Stimulated activated CD8-positive, alpha-beta memory T cell treated with anti-CD3 and anti-CD28 coated beads, Interleukin-7, amount 100 ng/mL, for 48 hours (primary cell): ENCODE measurements at places on chromosomes 13 and 19.
A peak's percentile ranks its signal among the peaks of the same experiment; 100 is the strongest.

- DNase-seq = peak; percentile 42
Observed at GRCh38 chr19:19385896-19386869, 19.3 kb upstream of the GATAD2A start.

DNA sequence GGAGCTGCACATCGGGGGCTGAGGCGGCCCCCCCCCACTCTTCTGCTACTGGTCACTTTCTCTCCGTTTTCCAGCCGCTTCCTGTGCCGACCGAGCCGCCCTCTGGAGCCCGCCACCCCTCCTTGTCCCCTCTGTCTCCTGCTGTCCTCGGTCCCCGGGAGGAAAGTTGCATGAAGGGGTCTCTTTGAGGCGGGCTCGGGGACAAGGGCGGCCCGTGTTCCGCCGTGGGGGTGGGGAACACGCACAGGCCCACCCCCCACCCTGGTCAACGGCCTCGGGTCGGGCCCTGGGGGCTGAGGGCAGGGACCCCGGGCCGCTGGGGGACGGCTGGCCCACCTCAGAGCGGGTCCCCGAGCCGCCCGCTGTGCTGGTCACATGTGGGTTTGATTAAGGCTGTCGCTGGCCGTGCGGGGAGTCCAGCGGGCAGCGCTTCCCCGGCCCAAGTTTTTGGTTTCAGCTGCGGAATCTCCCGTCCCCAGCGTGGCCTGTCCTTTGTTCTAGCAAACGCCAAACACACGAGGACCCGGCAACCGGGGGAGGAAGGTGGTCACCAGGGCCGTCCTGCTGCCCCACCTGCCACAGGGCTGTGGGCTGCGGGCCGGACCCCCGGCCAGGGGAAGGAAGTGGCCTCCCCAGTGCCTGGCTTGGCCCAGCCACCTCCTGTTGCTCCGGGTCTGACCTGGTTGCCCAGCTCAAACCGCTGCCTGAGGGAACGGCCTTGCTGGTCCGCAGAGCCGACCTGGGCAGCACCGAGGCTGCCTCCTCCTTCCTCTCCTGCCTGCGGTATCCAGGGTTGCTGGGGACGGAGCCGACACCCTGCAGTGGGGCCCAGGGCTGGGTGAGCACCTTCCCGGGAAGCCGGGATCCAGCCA, 1.9 kb downstream of the EFNA2 start:
- DNase-seq = no peak

DNA sequence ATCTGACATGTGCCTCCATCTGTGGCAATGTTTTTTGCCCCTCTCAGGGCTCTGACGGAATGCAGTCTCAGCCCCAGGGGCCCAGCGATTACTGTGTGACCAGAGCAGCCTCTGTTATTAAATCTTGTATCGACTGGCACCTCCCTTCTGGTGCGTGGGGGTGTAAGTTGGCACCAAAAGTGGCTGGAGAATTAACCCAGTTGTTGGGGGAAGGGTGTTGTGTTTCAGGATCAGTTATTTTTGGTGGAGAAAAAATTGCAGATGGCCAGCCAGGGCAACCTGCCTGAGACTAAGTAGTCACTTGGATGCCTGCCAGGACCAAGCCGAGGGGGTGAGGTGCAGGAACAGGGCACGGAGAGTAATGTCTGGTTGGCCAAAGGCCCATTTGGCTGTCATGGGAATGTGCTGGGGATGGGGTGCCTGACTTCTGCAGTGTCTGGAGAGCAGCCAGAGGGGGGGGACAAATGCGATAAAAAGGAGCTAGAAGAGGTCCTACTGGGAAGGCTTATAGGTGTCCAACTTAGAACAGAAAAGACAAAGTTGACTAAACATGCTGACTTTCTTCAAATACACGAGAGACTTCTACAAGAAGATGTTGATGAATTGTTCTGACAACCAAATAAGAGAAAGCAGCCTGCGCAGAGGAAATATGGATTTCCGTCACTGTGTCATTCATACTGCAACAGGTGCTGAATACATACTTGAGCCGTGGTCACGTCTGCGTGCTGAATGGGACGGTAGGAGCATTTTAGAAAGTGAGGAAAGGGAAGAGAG, 69.8 kb downstream of the SIAH3 start:
- DNase-seq = no peak

- DNase-seq = no peak
Observed at GRCh38 chr19:3551792-3552095, 5.6 kb downstream of the MFSD12 start.

- no peak for DNase-seq
Observed at GRCh38 chr13:94914895-94915294, 202.6 kb upstream of the SOX21 start.

DNA sequence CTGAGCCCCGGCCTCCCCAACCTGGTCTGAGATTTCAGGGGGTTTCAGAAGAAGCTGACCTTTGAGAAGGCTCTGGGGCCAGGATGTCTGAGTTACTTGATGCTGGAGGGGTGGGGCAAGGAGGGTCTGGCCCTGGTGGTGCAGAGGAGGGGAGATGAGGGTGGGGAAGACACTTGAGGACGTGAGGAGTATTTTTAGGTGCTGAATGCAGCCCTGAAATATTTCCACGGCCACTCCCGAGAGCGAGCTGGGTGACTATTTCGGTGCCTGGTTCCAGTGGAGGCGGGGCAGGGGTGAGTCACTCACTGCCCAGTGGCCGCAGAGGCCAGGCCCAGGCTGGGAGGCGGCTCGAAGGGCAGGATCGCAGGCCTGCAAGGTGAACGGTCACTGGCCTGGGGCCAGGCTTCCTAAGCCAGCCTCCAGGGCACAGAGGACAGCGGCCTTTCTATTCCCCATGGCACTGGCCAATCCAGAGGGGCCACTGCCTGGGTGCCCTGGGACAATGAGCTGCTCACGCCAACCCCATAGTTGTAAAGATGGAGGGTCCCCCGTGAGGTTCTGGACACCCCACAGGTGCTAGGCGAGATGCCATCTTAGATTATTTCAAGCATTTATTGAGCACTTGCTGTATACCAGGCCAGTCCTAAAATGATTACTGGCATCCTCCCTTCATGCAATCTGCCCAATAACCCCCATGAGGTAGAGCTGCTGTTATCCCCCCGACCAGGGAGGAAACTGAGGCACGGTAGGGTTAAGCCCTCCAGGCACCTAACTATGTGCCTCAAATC, 19.7 kb upstream of the JUND start:
- no peak for DNase-seq

DNA sequence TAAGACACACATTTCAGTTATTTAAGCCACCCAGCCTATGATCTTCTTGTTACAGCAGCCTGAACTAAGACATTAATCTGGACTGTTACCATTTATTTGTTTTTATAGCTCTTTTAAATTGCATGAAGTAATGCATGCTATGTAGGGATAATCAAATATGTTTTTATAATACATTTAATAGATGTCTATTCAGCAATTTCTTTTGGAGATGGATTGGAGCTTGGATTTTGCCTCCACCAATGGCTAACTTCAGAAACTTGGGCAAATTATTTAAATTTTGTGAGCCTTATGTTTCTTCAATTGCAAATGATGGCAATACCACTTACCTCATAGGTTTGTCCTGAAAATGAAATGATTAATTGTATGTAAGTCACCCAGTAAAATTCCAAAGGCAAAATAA, 288.7 kb downstream of the GPC6 start:
- no peak for DNase-seq

GRCh38 chr19:49878744-49879070, 1.2 kb downstream of the TBC1D17 start:
- DNase-seq = no peak

GRCh38 chr19:2604747-2605329, 97.7 kb downstream of the GNG7 start:
- DNase-seq = no peak

- no peak for DNase-seq
Observed at GRCh38 chr19:16328824-16329482, 4.3 kb downstream of the KLF2 start.

DNA sequence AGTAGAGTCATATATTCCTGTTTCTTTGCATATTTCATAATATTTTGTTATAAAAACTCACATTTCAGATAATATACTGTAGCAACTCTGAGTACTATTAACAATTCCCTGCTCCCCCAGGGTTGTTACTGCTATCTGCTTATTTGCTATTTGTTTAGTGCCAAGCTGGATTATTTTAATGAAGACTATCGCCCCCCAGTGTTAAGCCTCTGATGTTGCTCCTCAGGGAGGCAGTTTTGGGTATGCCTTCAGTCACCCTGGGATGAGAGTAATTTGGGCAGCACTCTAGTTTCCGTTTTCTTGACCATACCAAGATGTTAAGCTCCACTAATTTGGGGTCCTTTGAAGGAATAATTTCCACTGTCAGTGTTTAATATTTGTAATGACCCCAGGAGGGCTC, 46.0 kb downstream of the MICU2 start:
- no peak for DNase-seq

DNA sequence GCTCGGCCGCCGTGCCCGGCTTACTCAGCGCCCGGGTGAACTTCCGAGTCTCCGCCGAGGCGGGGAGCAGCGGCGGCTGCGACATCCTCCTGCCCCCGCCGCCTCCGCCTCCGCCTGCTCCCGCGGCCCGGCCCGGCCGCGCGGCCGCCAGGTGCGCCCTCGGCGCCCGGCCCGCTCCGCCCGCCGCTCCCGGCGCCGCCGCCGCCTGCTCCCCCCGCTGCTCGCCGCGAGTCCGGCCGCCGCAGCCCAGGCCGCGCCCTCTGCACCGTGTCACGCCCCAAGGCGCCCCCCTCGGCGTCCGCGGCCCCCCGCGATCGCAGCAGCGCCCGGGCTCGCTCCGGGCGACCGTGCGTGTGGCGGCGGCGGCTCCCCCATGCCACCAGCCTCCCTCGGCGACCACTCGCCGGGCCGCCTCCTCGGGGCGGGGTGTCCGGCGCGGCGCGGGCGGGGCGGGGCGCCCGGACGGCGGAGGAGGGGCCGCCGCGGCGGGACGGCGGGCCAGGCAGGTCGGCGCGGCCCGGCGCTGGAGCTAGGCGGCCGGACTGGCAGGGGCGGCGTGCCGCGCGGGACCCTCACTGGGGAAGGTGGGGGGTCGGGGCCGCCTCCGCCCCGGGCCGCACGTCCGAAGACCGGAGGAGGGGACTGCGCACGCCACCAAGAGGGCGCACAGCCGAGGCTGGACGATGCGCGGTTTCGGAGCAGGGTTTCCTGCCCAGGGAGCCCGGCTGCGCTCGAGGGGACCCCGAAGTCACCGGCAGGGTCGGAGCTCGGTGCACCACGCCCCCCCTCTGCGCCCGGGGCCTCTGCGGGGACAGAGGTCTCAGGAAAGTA, 108.6 kb upstream of the DOCK9 start:
- peak; percentile 44 for DNase-seq

- no peak for DNase-seq
Observed at GRCh38 chr19:16106121-16106520, 5.6 kb upstream of the RAB8A start.

DNA sequence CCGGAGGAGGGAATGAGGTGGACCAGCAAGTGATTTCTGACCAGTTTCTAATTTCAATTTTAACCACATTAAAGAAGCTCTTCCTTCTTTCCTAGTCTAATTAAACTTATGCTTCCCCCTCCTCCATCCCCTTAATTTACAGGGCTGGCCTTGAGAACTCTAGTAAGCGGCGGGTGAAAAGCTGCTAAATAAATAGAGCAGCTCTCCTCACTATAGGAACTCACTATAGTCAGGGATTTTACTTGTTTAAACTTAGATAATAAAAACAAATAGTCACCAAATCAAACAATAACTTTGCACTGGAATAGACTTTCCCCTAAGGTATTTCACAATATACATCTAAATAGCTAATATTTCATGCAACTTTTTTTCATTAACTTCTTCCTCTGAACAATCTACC, 1838.2 kb upstream of the PRR20A start:
- no peak for DNase-seq

DNA sequence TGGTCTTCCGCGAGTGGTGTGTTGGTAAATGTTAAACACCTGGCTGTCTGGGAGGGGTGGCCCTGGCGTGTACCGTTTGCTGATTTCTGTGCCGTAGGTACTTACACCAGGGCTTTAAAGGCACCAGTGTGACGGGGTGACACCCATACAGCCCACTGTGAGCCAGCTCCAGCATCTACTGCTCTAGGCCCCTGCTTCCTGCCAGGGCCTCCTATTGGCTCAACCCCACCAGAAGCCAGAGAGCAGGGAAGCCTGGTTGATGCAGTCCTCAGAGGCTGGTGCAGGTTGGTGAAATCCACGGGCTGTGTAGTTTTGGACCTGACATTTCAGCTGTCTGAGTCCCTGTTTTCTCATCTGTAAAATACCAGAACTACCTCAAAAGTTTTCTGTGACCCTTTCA, 30.4 kb downstream of the ARHGEF7 start:
- no peak for DNase-seq

- no peak for DNase-seq
Observed at GRCh38 chr19:41616792-41617621, 9.9 kb downstream of the CEACAM4 start.

DNA sequence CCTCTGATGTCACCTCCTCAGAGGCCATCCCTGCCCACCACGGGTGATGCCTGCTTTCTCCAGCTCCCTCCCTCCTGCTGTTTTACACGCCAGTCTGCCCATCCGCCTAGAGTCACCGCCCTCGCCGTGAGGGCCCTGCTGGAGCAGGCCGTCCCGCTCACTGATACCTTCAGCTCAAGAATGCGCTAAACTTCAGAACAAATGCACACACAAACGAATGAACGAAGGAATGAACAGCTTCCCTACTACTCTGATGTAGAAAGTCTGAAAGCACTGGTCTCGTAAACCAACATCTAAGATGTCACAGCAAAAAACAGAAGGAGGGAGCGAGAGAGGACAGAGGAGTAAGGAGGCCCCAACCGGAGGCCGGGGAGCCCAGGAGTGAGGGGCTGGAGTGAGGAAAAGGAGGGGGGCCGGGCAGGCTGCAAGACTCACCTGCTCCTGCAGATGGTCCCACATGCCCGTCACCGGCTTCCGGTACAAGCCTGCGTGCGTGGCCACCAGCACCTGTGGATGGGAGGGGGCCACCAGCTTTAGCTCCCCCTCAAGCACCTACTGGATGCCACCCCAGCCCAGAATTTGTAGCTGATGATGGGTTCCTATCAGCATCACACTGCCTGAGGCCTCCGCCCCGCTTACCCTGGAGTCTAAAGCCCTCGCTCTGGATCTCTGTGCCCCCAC, 4.0 kb downstream of the PNKP start:
- no peak for DNase-seq

DNA sequence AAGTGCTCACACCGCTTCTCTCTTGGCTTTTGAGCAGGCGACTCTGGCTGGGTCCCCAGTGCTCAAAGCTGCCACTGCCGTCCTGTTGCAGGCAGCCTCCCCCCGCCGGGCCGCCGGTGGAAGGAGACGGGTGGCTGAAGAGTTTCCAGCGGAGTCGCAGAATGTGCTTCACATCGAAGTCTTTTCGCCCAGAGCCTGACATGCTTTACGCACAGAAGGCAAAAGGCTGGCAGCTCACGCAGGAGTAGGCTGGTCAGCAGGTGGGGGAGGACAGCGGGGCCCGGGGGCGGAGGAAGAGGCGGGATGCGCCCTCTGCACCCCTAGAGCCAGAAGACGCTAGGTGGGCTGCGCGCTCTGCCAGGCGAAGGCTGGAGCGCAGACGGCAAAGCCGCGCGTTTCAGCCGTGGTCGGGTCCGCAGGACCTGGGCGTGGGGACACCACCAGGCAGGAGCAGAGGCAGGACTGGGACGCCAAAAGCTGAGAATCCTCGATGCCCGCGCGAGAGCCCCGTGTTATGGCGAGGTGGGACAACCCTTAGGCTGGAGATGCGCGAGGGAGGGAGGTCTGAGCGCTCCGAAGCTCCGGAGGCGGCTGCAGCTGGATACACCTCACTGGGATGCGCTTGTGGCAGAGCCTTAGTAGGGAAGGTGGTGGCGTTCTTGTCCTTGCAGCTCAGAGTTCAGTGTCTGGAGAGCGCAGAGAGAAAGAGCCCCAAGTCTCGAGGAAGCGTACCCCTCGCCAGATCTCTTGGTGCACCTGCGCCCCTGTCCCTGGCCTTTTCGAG, at the start of gene ATXN8OS:
ATXN8OS (plus strand) TSS at position 329 of the 784 bp plus-strand sequence.
- no peak for DNase-seq

- peak; percentile 9 for DNase-seq
Observed at GRCh38 chr19:40305403-40305802, 20.3 kb upstream of the AKT2 start.
